ENCODE measurements at places on chromosomes 7 and 10.

- no peak for DNase-seq
Measured at GRCh38 chr7:101746314-101746713, 71.1 kb upstream of the CUX1 start.

- DNase-seq = no peak
Measured at GRCh38 chr7:999149-999879, 16.3 kb downstream of the CYP2W1 start.

GRCh38 chr10:110701617-110701971 is 57.5 kb downstream of the RBM20 start:
- DNase-seq = no peak

GRCh38 chr10:100186253-100187212 is 704 bp upstream of the ERLIN1 start:
- no peak for DNase-seq

GRCh38 chr10:59880971-59881510 is 25.3 kb downstream of the CCDC6 start:
- DNase-seq = no peak

DNA sequence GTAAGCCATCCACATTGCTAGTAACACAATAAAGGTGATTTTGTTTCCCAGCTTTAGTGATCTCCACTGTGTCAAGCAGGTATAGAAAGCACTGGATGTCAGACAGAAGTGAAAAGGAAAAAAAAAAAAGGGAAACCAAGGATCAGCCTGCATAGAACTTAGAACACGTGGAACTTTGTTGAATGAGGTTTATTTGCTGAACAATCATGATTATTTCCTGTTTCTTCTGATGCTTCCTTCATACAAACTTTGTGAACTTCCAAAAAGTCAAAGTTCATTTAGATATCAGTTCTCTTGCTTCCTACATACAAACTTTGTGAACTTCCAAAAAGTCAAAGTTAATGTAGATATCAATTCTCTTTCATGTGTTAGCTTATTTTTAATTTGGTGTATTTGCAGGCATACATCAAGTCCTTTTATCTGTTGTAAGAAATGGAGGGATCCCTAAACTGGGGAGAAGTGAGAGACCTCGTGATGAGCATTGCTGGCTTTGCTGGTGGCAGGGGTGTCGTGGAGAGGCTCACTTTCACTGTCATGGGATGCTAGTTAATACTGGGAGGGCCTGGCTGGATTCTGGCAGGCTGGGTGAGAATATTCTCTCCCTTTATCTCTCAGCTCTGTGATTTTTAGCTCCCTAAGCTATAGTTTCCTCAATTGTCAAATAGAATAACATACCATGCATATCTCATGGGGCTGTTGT is 298.4 kb downstream of the INHBA start:
- DNase-seq = no peak

- DNase-seq = no peak
Measured at GRCh38 chr10:70540089-70540788, 61.7 kb downstream of the PALD1 start.

DNA sequence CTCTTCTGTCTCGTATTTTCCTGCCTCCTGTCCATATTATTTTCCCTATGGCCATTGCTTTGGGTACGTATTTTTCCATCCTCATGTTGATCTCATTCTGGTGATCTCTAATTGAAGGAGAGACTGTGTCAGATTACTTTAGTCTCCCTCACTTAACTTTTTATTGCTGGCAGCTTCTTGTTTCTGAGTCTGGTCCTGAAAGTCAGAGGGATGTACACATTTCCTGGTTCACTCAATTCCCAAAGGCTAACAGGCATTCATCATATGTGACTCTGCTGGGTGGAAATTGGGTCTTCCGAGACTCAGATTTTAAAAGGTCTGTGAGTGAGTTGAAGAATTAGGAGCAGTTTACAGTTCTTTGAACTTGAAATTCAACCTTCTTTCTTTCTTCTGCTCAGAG is 10.9 kb downstream of the UMAD1 start:
- no peak for DNase-seq

DNA sequence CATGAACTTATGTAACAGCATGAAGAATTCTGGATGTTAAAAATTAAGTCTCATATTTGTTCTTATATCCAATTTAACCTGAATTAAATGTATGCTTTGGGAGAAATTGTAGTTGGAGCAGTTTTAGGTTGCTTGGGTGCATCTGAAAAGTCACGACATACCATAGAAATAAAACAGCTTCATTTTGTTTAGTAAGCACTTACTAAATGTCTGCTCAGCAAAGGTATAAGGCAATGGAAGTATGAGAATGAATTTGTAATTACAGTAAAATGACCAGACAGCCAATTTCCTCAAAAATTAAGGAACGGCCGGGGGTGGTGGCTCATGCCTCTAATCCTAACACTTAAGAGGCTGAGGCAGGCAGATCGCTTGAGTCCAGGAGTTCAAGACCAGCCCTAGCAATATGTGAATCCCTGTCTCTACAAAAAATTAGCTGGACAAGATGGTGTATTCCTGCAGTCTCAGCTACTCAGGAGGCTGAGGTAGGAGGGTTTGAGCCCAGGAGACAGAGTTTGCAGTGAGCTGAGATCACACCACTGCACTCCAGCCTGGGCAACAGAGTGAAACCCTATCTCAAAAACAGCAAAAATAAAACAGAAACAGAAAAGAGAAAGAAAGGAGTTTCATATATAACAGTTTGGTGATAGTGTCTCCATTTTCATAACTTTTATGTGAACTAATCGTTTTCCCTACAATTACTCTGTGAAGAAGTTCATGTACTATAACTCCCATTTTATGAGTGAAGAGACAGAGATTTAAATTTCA is 47.2 kb upstream of the KLF6 start:
- no peak for DNase-seq

Measured in NCI-H1048 (cell line).